ENCODE measurements at places on chromosomes 12 and 14.

DNA sequence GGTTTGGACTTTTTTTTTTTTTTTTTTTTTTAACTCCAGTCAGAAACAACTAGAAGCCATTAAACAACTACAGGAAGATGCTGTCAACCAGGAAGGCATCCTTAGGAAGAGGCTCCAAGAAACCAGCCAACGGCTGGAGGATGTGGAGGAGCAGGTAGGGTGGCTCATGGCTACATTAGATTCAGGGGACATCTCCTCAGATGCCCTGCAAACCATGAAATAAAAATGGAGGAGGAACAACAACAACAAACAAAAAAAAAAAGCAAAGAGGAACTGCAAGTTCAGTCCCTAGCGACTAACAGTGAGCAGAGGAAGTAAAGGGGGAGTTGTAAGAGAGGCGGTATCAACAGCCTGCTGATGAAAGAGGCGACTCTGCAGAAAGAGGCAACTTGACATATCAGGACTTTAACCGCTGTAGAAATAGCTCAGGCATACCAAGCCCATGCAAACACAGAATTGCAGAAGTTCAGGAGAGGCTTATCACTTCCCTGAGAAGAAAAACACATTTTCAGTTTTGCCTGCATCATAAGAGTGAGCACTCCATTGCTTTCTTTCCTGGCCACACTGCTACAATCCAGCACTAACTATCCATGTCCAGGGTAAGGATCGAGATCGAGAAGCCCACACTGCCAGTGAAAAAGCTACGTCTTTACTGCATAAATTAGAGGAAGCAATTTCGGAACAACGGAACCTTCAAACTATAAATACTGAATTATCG is 103.5 kb upstream of the BCAT1 start:
- DNase-seq: peak; percentile 14

DNA sequence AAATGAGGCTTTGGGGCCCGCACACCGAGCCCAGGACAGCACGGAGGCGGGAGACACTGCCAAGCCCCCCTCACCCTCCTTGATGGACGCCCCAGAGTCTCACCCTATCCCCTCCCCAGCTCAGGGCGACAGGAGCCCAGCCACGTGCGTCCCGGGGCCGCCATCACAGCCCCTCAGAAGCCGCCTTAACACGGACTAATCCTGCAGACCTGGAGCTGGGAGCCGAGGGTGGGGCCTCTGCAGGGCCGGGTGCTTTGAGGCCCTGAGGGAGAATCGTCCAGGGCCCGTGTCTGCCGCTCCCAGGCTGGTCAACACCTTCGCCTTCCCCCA is 79.7 kb upstream of the FBRSL1 start:
- DNase-seq: no peak

- DNase-seq: no peak
These were observed 26.0 kb upstream of the IL22 start for GRCh38 chr12:68279227-68280054.

DNA sequence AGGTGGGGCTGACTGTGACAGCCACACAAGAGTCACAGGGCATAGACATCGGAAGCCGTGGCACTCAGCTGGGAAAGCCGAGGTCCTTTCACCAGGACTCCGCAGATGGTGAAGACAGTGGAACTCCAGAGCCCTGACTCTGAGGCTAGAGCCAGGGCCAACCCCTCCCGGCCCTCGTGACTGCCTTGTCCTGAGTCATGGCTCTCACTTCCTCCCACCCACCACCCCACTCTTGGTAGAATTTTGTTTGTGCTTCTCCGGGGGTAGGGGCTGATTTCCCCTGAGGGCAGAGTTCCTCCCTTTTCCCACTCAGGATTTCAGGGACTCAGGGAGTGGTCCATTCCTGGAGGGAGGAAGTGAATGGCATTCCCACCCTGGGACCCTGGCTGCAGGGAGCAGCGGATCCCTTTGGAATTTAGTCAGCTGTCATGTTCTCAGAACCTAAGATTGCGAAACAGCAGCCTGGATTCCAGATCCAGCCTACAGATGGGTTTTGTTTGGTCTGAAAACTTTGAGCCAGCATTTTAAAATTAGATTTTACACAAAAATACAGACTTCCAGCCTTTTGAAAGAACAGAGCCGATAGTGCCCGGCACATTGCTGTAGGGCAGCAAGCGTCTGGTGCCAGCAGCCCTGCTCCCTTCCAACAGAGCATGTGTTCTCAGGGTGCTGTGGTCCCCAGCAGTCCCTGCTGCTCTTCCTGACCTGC is 50.7 kb downstream of the TPCN1 start:
- no peak for DNase-seq

DNA sequence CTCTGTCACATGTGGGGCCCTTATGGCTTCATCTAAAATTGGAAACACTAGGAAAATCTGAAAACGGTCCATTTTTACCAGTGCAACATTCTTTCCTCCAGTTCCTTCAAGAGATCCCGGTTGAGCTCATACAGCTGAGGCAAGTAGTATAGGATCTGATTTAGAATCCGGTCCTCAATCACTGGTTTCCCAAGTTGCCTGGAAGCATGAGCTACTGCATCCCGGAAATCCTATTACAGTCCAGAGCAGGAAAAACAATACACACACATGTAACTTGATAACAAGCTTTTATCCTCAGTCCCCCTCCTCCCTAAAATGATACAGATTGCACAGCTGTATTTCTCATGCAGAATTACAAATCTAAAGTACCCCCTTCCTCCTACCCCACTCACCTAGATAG is 67.9 kb upstream of the NR2C1 start:
- no peak for DNase-seq

DNA sequence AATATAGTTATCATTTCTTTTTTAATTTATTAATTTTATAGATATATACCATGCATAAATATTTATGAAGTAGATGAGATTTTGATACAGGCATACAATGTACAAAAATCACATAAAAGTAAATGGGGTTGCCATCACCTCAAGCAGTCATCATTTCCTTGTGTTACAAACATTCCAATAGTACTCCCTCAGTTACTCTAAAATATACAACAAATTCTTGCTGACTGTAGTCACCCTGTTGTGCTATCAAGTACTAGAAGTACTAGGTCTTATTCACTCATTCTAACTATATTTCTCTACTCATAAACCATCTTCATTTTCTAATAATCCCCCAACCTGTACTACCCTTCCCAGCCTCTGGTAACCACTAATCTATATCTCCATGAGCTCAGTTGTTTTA is 432.6 kb upstream of the SYT1 start:
- no peak for DNase-seq

DNA sequence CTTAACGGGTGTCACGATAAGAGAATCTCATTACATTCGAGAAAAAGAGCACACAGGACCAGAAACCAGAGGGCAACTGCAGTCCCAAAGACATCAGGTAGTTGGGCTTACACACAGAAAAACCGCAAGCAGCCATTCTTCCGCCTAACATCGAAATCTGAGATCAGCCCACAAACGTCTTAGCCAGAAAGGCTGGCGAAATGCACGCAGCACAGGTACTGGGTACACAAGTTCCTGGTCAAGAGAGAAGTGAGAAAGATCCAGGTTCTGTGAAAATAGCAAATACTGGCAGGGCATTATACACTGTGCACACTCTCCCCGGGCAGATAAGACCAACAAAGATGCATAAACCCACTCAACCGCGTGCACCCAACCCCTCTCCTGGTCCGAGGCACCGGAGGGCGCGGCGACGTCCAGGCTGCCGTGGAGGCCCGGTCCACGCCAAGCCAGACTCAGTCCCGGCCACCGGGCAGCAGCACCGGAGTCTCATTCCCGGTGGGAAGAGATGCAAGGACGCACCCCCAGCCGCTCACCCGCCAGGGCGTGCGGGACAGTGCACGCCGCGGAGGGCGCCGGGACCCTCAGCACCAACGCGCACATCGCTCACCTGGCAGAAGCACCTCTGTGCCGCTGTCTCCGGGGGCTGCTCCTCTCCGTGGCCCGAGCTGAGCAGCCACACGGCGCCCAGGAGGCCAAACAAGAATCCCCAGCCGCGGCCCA is 437 bp downstream of the ERO1A start:
- DNase-seq: peak; percentile 40

- DNase-seq: no peak
These were observed 72.7 kb downstream of the RIN3 start for GRCh38 chr14:92585981-92586937.

- DNase-seq: no peak
These were observed at the start of gene KIF26A for GRCh38 chr14:104138098-104138717. KIF26A (plus strand) TSS chr14:104138587; CDS start chr14:104138723, 136 bp downstream.

DNA sequence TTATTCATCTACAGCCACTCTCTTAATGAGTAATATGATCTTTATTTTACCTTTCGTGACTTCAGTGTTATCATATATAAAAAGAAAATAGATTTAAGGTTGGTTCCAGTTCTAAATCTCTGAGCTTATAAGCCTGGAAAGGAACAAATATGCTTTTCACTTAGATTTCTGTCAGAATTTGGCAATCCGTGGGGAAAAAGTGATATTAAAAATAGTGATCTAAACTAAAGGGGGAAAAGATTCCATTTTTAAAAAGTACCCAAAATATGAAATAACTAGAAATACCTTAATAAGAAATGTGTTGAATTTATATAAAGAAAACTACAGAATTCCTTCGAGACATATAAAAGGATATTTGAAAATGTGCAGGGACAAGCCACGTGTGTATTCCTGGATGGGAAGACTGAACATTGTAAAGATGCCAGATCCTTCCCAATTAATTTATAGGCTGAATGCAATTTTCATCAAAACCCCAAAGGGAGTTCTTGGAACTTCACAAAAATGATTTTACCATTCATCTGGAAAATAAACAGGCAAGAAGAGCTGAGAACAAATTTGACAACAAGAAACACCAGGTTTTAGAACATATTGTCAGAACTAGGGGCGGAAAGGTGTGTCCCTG is 142.5 kb downstream of the EFCAB11 start:
- DNase-seq: no peak

DNA sequence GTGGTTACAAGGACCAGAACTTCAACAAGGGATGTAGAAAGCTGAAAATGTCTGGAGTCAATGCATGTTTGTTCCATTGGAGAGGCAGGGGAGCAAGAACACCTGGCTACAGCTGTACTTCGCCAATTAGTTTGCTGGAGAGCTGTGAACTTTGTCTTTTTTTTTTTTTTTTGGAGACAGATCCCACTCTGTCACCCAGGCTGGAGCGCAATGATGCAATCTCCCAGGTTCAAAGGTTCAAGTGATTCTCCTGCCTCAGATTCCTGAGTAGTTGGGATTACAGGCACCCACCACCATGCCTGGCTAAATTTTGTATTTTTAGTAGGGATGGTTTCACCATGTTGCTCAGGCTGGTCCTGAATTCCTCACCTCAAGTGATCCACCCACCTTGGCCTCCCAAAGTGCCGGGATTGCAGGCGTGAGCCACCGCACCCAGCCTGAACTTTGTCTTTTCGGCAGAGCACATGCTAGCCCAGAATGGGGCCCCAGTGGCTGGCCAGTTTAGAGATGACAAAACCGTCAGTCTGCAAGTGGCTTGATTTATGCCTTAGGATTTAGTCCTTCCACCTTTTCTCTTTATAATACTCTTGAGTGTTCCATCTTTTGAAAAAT is 55.5 kb downstream of the AVPR1A start:
- DNase-seq: no peak

DNA sequence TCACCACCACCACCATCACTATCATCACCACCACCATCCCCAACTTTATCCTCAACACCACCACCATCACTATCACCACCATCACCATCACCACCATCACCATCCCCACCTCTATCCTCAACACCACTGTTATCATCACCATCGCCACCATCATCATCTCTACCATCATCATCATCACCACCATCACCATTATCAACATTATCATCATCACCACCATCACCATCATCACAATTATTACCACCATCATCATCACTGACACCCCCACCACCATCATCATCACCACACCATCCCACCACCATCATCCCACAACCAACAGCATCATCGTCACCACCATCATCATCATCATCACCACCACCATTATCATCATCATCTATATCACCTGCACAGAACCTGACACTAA is 188.4 kb upstream of the PWP1 start:
- no peak for DNase-seq

DNA sequence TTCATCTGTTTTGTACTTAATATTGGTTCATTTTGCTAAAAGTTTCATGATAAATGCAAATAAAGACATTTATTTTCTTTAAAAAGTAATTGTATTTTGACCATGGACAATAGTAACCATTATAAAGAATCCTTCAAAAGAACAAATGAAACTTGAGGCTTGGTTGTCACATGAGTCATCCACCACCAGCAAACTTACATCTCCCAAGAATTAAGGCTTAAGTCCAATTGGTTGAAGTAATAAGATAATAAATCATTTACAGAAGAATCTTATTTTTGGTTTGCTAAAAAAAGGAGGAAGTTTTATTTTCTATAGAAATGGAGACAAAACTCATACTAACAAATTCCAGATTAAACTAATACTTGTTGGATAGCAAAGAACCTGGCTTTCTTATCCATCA is 84.8 kb upstream of the KITLG start:
- no peak for DNase-seq

DNA sequence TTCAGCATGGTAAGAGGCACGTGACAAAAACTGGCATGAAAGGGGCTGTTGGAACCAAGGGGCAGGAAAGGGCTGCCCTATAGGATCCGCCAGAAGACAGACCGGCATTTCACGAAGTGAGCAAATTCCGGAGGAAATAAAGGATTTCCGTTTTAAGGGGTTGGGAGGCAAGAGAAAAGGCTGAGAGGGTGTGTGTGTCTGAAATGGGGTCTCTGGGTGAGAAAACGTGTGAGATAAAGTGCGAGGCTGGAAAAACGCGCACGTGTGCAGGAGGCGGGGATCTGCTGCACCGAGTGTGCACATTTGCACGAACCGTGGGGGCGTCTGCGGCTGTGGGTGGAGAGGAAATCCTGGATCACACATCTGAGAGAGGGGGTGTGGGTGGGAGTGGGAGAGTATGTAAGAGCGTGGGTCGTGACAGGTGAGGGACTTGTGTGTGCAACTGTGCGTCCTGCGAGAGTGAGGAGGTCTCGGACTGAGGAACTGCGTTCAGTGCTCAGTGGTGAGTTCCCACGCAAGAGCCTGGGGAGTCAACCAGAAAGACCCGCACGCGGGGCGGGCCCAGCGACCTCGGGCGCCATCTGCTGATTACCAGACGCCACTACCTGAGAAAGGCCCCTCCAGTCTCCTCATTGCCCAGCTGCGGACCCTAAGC is 37.0 kb upstream of the P2RX7 start:
- DNase-seq: peak; percentile 76

- DNase-seq: no peak
These were observed 3.3 kb upstream of the ANKRD9 start for GRCh38 chr14:102512793-102513300.

DNA sequence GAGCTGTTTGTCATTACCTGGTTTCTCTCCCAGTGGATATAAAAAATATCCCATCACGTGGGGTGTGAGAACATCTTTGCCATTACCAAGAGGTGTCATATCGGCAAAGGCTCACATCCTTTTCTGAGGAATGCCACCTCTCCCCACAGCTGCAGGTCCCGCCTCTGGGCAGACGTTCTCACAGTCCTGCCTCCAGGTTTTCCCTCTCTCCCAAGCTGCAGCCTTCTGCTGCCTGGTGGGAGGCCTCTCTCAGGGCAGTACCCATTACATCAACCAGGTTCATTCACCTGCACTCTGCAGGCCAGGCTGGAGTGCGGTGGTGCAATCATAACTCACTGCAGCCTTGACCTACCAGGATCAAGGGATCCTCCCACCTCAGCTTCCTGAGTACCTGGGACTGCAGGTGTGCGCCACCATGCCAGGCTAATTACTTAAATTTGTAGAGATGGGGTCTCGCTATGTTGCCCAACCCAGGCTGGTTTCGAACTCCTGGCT is 15.0 kb upstream of the TMEM119 start:
- DNase-seq: no peak

All from activated CD4-positive, alpha-beta T cell treated with anti-CD3 and anti-CD28 coated beads, Interleukin-2, amount 50 U/mL, for 24 hours (primary cell).